ENCODE measurements at places on chromosomes 1 and 21. TPM values are rescaled to one million over a fixed set of nuclear protein-coding genes. Genes with fewer than 3 reads are reported as not detected.

Gene CD1D
- polyA plus RNA-seq = 5.9 TPM

Gene S100A7A
- not detected for polyA plus RNA-seq

Gene SFN
- 209 TPM for polyA plus RNA-seq

Gene VASH2
- polyA plus RNA-seq = 0.86 TPM
